Spleen (tissue), 13 donors: ENCODE measurements at places on chromosomes 3 and 15.
A peak's percentile ranks its signal among the peaks of the same experiment; 100 is the strongest.

- DNase-seq: peak; percentile 64
Observed at GRCh38 chr15:25251700-25252390, 187.0 kb downstream of the UBE3A start.

DNA sequence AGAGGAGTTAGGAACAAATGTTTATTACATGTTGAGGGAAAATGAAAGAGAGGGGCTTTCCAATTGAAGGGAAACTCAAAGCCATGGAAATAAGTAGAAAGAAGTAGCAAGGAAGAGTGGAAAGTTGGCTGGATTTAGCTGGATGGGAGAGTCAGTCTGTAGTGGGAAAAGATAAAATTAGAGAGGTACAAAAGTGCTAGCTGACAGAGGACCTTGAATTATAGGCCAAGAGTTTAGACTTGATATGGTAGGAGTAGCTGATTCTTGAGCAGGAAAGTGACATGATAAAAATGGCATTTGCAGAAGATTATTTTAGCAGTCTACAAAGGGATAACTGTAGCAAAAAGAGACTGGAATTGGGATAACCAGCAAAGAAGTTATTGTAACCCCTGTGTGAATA lies 425.8 kb downstream of the ROBO1 start:
- DNase-seq: no peak

GRCh38 chr3:151777880-151778279 lies 36.0 kb upstream of the AADAC start:
- DNase-seq: no peak

- DNase-seq: no peak
Observed at GRCh38 chr3:79354179-79354688, 413.6 kb downstream of the ROBO1 start.

DNA sequence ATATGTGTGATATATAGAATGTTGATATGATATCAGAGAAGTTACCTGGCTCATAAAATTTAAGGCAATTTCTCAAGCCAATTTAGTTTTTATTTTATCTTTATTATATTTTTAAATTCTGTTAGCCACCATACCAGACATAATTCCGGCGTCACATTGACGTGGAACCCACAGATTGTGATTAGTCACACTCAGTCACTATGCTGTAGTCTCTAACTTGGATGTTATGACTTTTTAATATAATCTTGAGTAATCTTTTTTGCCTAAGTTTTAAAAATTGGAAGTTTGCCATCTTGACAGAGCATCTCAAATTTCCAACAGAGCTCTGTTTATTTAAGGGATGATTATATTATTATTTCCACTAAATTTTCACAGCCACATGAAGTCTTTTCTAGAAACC lies 9.7 kb upstream of the DCLK3 start:
- no peak for DNase-seq

GRCh38 chr3:196962930-196963630 lies 5.6 kb downstream of the PIGZ start:
- DNase-seq: no peak

- no peak for DNase-seq
Observed at GRCh38 chr3:151726016-151726415, 7.7 kb upstream of the AADACL2 start.

DNA sequence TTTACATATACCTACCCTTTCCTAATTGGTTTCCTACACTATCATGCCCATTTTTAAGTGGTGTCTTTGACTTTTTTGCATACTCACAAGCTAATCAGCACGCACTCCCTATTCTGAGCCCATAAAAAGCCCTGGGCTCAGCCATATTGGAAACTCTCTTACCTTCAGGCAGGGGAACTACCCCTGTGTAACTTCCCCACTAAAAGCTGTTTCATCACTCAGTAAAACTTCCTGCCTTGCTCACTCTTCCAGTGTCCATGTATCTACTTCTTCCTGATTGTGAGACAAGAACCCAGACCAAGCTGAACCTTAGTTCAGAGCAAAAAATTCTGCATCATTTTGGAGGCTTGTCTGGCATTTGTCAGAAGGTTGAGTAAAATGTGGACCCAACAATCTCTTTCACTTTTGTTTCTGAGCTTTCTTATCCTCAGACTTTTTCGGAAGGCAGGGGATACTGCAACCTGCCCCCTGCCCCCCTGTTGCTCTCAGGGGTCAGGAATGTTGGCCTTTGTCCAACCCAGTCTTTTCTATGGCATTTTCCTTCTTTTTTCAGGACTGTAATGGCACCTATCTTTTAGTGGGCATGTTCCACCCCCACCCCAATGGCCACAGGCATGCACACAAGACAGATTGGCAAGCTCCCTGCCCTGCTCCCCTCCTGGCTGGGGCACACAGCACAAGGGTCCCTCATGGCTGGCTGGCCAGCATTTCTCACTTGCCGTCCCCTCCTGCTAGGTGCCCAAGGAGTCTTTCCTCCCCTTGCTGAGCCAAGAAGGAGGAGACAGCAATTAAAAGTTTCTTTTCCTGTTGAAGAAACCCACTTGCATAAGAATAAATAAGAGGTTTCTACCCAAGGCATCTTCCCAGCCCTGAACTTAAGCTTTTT lies 26.3 kb upstream of the TMEM45A start:
- DNase-seq: no peak

- DNase-seq: no peak
Observed at GRCh38 chr3:128052595-128053351, 536 bp downstream of the SEC61A1 start.

DNA sequence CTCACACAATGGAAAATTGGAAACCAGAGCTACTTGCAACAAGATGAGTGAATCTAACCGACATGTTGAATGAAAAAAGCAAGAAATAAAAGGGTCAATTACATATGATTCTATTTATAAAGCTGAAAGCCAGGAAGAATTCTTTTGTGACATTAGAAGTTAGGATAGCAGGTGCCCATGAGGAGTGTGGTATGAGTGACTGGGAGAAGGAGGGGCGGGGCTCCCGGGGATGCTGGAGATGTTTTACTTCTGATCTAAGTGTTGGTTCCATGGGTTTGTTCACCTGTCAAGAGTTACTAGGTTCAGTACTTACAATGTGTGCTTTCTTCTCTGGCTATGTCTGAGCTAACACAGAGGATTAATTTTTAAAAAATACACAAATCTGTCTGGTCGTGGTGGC lies 60.8 kb downstream of the NSMCE3 start:
- DNase-seq: no peak

DNA sequence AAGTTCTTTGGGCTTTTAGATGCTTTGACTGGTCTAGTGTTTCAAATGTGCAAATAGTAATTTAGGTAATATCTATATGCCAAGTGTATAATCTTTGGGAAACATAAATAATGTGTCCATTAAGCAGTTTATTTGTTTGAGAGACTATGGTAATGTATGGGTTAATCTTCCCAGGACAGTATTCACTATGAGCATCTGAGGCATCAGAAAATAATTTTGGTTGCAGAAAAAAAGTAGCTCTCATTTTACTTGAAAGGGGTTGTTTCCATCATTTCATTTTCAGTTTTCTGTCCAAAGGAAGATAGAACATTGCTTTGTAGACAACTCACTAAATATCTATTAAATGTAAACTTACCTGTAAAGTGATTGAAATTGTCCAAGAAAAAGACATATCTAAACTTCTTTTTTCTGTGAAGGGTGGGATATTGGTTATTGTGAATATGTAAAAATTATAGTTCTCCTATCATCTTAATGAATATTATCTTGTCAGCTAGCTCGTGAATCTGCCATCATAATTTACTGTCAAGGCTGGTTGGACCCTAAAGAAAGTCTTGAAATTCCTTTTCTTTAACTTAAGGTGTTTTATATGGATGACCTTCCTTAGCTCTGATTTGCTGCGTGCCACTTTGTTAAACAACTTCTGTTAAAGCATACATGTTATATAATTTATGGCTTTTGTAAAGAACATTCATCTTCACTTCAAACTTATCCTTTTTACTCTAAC lies 108.8 kb downstream of the EPHA3 start:
- no peak for DNase-seq

DNA sequence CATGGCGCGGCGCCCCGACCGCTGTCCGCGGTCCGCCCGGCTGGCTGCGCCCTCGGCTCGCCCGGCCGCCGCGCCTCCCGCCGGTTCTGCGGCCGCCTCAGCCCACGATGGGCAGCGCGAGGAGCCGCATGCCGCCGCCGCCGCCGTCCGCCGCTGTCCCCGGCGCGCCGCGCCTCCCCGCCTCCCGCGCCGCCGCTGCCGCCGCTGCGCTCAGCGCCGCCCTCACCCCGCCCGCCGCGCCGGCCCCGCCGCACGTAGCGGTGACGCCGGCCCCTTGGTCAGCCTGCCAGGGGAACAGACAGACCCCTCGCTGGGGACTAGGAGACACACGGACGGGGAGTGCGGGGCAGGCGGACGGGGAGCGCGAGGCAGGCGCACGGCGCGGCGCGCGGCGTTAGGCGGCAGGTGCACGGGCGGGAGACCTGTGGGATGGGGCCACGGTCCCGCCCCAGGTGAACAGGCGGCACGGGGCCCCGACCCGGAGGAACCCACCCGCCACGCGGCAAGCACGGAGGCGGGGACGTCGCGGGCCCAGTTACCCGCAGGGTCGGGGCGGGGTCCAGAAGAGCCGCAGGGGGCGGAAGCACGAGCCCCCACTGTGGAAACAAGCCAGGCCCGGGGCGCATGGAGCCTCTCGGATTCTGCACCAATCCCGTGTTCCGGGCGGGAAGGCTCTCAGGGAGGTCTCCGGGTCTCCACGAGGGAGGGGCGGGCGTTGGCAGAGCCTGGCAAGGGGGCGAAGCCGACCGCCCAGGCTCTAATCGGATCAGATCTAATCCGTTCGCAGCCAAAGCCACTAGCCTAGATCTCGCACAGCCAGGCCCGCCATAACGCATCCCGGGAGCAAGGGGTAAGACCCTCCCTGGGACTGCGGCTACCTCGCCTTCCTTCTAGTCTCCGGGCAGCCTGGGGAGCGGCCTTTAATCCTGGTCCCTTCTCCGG lies at the start of gene CSPG5:
TSS of gene CSPG5 (minus strand) at position 175 of the 942 bp plus-strand sequence. CDS start at position 3, 172 bp downstream.
- peak; percentile 74 for DNase-seq

GRCh38 chr3:57826245-57826951 lies 70.3 kb downstream of the SLMAP start:
- DNase-seq: no peak

DNA sequence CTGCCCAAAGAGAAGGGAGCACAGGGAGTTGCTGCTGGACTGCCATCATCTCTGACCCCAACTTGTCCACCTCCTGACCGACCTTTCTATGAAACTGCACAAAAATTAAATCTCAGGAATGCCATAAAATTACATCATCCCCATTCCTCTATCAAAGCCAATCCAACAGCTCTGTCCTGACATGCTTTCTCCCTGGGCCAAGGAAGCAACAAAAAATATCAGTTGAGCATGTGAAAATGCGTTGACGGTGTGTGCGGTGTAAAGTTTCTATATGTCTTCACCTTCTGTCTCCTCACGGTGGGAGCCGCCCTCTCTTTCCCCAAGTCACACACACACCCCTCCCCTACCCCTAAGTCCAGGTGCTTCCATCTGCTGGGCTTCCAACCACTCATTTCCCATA lies 3.6 kb upstream of the ZNF774 start:
- DNase-seq: no peak

DNA sequence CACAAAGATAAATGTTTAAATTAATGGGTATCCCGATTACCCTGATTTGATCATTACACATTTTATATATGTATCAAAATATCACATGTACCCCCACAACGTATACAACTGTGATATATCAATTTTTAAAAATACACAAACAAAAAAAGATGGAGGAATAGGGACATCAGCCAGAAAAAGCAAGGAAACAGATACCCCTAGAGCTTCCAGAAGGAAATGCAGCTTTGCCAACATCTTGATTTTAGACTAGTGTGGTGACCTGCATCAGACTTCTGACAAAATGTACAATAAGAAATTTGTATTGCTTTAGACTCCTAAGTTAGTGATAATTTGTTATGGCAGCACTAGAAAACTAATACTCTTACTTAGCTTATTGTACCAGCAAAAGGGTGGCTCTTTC lies 483.8 kb downstream of the TUSC7 start:
- no peak for DNase-seq

GRCh38 chr3:108312656-108313055 lies 16.3 kb downstream of the HHLA2 start:
- DNase-seq: no peak

DNA sequence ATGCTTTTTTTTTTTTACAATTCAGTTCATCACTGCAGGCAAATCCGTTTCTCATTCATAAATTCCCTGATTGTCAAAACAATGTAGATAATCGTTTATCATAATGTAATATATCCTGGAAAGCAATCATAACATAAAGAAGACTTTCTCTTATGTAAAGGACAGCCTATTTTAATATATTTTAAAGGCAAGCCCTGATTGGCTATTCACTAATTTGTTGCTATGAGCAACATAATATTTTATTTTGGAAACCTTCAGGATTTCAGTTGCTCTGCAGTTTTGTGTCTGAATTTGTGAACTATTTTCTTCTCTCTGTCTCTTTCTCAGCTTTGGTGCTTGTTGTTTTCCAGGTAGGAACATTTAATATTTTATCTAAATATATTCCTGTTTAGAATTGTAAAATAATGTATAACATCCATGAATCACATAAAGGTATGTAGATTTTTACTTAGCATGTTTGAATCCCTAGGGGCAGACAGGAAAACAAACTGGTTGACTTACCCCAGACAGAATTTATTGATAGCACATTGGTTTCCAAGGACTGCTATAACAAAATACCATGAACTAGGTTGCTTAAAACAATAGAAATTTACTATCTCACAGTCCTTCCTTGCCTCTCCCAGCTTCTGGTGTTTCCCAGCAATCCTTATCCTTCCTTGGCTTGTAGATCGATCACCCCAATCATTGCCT lies 253.5 kb downstream of the CDIN1 start:
- DNase-seq: no peak

DNA sequence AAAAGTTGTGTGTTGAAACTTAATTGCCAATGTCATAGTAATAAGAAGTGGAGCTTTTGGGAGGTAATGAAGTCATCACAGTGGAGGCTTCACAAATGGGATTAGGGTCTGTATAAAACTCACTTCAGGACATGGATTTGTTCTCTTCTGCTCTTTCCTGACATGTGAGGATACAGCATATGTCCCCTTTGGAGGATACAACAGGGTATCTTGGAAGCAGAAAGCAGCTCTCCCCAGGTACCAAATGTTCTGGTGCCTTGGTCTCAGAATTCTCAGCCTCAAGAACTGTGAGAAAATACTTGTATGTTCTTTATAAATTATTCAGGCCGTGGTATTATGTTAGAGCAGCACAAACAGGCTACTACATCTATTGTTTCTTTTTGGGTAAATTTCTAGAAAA lies 210.9 kb downstream of the DIPK2A start:
- no peak for DNase-seq

DNA sequence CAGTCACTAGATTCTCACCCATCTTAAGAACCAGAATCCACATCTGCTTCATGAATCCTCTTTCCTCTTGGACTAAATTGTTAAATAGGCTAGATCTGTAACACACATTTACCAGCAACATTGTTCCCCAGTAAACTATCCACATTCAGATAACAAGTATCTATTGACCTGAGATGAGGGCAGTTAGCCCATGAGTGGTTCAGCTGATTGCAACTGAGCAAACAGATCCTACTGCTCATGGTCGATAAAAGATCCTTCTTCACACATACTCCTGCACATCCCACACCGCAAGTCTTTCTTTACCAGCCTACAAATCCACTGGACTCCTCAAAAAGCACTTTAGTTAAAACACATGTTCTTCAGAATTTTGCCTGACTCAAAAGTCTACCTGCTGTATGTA lies 59.2 kb downstream of the UACA start:
- DNase-seq: no peak
